Endothelial cell (in vitro differentiated cells): ENCODE measurements at places on chromosomes 1 and 21. TPM values are rescaled to one million over a fixed set of nuclear protein-coding genes. Genes with fewer than 3 reads are reported as not detected.

MEX3A gene
- 63.9 TPM for total RNA-seq

GJB3 gene
- 9.6 TPM for total RNA-seq

TAS1R1 gene
- total RNA-seq = not detected

ACP6 gene
- total RNA-seq = 19.2 TPM

GON4L gene
- total RNA-seq = 72.7 TPM

OR10Z1 gene
- total RNA-seq = not detected

LCE1B gene
- total RNA-seq = not detected

ESPN gene
- total RNA-seq = 0.36 TPM

DNA sequence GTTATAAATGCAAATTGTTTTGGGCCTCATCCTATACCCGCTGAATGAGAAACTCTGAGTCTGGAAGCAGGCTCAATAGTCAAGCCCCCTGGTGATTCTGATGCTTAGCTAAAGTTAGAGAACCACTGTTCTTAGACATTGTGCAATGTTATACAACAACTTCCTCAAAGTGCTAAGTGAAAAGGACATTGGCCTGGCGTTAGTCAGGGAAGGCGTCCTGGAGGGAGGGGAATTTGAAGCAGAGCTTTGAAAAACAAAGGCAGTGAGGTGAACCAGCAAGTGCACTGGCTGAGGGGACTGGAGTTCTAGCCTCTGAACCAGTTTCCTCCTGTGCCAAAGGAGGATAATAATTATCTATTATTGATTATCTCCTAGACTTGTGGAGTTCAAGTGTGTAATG, 5.1 kb downstream of the CD1D start:
- peaks cover 4% of the 10 kb centered on the region for H3K36me3 ChIP-seq
- no peak for DNase-seq
- H3K4me1 ChIP-seq = peaks cover 14% of the 10 kb centered on the region
- peaks cover 13% of the 10 kb centered on the region for H3K27me3 ChIP-seq

DNA sequence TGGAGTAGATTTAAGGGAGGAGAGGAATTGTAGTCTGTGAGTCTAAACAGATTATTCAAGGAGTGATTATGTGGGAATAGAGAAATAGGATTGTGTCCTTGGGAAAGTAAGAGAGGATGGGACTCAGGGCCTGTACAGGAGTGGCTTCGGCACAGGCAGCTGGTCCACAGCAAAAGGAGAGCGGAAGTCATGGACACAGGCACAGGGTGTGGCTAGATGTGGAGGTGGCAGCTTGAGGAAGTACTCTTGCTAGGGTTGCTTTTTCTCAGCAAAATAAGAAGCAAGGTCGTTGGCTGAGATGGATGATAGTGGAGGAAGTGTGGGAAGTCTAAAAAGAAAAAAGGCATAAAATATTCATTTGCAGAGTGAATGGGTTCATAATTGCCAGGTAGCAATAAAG, 18.5 kb upstream of the ZNF648 start:
- H3K27ac ChIP-seq = no peak overlapping the region
- no peak for DNase-seq
- no peak overlapping the region for H3K4me3 ChIP-seq

DNA sequence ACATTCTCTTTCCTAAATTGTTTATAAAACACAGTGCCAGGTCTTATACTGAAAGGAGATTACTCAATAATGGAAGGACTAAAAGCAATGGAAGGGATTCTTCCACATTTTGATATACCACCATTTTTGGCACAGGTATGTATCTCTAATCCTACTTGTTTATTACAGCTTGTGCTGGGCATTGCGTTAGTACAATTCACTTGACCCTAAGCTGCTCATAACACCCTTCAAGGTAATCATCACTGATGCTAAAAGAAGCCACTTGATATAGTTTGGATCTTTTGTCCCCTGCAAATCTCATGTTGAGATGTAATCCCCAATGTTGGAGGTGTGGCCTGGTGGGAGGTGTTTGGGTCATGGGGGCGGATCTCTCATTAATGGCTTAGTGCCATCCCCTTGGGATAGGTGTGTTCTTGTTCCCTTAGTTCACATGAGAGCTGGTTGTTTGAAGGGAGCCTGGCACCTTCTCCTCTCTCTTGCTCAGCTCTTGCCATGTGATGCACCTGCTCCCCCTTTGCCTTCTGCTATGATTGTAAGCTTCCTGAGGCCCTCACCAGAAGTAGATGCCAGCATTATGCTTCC, 71.1 kb downstream of the NIBAN1 start:
- H3K27me3 ChIP-seq = peaks cover 4% of the 10 kb centered on the region
- H3K4me1 ChIP-seq = peaks cover 3% of the 10 kb centered on the region
- H3K36me3 ChIP-seq = peaks cover 3% of the 10 kb centered on the region
- H3K4me3 ChIP-seq = no peak overlapping the region

DNA sequence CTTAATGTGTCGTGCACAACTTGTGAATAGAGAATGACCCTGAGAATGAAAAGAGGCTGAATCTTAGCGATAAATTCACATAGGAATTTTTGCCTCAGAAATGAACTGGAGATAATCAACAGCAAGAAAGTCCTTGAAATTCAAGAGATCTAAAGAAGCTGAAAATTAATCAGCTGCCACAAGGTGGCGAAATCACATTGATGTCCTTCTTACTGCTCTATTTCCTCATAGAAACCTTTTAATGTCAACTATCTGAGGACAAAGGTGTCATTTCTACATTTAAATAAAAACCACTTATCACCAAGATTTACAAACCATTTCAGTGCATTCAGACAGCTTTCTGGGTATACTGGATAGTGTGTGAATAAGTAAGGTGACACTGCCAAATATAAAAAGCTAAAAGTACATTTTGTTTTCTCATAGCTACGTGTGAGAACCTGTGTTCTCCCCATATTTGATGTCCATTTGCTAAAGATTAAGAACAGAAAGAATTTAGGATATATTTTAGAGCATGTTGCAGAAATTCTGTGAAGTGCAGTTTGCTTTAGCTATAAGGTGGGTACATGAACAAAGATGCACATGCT, 485.3 kb upstream of the PTBP2 start:
- H3K27ac ChIP-seq = no peak overlapping the region
- H3K4me1 ChIP-seq = peaks cover 5% of the 10 kb centered on the region

DNA sequence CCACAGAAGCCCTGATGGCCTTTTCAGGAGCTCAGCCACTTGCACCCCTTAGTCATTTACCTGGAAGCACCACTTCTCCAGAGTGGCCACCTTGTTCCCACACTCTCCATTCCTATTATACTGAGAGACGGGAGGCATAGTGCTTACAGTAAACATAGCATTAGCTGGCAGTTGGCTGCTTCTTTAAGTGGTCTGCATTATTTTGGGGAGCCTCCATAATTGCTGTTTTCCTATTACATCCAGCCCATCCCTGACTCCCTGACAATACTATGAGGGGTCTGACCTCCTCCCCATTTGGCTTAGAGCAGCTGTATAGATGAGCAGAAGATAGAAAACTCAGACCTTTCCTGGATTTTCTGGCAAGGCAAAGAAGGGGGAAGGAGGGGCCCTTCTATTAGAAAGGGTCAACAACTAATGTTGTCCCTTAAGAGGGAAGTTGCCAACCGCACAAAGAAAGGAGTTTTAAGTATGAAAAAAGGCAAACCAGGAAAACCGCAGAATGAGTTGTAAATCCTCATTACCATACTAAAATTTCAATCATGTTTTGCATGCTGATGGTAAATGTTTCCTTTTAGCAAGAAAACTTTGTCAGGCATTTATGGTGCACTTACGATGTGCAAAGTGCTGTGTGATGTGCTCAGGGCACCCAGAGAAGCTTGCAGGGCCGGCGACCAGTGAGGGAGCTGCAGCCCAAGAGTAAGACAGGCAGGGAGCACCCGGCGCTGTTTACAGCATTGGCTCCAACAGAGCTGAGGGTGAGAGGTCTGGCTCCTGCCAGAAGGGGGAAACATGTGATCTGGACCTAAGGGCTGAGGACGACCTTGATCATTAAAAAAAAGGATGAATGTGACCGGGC, 167.3 kb downstream of the ZZZ3 start:
- H3K27me3 ChIP-seq = no peaks in the 10 kb centered on the region
- no peak overlapping the region for H3K27ac ChIP-seq
- no peak overlapping the region for H3K4me3 ChIP-seq
- peak; percentile 30 for DNase-seq
- H3K36me3 ChIP-seq = no peaks in the 10 kb centered on the region

DNA sequence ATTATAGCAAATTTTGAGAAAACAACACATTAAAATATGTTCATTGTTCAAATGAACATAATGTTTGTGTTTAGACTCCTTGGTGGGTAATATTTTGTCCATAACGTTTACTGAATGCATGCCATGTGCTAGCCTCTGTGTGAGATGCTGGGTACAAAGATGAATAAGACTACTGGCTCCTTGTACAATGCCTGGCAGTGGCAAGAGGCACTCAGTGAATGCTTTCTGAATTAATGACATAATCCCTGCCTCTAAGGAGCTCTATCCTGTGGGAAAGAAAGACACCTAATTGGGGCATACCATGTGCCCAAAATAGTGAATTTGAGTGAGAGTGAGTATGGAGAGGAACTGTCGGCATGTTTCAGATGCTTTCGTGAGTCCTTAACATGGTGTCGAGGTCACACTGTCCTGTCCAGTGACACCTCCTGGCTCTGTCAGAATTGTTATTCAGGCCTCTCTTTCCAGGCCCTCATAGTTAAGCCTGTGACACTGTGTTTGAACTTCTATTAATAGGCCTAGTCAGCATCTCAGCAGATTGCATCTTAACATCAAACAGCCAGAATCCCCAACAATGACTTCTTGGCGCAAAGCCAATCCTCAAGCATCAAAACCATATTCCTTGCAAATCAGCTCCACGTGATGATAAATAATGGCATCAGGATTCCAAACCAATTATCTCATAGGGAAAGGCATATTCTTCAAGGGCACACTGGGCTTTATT, 32.8 kb upstream of the S1PR1 start:
- H3K27ac ChIP-seq = no peak overlapping the region
- no peak overlapping the region for H3K4me3 ChIP-seq
- no peaks in the 10 kb centered on the region for H3K27me3 ChIP-seq
- H3K36me3 ChIP-seq = no peaks in the 10 kb centered on the region
- DNase-seq = no peak

DNA sequence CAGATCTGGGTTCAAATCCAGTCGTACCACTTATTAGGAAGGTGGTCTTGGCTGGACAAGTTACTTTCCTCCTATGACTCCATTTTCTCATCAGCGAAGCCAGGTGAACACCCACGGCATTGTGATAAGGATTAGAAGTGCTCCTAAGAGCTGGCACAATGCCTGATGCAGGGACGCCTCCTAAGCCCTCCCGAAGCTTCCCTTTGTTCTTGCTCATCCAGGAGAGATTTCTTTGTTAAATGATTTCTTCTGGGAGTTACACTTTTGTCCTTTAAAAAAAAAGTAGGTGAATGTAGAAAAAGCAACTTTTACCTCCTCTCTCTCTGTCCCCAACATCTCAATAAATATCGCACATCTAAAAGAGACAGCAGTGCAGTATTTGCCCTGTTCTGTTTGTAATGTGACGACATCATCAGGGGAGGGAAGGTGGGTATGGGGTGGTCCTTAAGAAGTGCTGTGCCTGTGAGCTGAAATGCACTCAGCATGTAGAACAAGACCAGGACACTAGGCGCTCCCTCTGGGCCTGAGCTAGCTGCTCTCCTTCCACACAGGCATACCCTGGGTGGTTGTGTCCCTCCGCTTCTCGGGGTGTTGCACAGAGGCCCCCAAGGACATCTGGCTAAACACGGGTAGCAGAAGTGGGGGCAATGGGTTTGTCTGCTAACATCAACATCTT, 43.9 kb downstream of the SUSD4 start:
- peaks cover 3% of the 10 kb centered on the region for H3K27me3 ChIP-seq
- H3K27ac ChIP-seq = no peak overlapping the region
- DNase-seq = no peak
- H3K4me3 ChIP-seq = no peak overlapping the region
- peaks cover 25% of the 10 kb centered on the region for H3K4me1 ChIP-seq

GRCh38 chr1:153888533-153888932, 34.2 kb downstream of the GATAD2B start:
- no peak for DNase-seq
- no peak overlapping the region for H3K27ac ChIP-seq
- peaks cover 2% of the 10 kb centered on the region for H3K27me3 ChIP-seq
- H3K36me3 ChIP-seq = peaks cover 7% of the 10 kb centered on the region
- H3K4me3 ChIP-seq = no peak overlapping the region
- no peaks in the 10 kb centered on the region for H3K4me1 ChIP-seq

DNA sequence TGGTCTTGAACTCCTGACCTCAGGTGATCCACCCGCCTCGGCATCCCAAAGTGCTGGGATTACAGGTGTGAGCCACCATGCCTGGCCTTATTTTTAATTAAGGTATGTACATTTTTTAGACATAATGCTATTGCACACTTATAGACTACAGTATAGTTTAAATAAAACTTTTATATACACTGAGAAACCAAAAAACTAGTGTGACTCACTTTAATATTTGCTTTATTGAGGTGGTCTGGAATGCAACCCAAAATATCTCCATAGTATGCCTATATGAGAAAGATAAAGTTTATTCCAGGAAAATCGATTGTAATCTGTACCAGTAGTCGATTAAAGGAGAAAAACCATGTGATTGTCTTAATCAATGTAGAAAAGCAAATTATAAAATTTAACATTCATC, 85.5 kb upstream of the ERRFI1 start:
- no peaks in the 10 kb centered on the region for H3K36me3 ChIP-seq
- DNase-seq = no peak
- no peak overlapping the region for H3K27ac ChIP-seq
- no peak overlapping the region for H3K4me3 ChIP-seq

- H3K36me3 ChIP-seq = no peaks in the 10 kb centered on the region
- peaks cover 2% of the 10 kb centered on the region for H3K27me3 ChIP-seq
- H3K27ac ChIP-seq = no peak overlapping the region
- no peak for DNase-seq
- no peak overlapping the region for H3K4me3 ChIP-seq
Observed at GRCh38 chr1:45485949-45486348, 5.0 kb downstream of the TESK2 start.

DNA sequence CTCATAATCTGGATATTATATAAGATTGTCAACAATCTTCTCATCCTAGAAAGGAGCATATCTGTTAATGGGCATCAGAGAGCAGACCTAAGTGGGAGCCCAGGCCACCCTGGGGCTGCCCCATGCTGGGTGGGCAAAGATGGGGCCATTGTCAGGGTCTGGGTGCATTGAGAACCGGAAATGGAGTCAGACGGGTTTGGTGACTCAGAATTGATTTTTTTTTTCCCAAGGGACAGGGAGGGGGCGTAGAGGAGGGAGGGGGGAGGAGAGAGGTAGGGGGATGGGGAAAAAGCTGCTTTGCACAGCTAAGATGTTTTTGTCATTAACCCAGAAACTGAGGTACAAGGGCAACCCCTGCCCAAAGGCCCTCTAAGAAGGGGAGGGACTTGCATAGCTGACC, 1.3 kb downstream of the ATXN7L2 start:
- peak overlapping the region; percentile 87 for H3K27ac ChIP-seq
- peaks cover 7% of the 10 kb centered on the region for H3K4me1 ChIP-seq
- H3K27me3 ChIP-seq = peaks cover 25% of the 10 kb centered on the region

DNA sequence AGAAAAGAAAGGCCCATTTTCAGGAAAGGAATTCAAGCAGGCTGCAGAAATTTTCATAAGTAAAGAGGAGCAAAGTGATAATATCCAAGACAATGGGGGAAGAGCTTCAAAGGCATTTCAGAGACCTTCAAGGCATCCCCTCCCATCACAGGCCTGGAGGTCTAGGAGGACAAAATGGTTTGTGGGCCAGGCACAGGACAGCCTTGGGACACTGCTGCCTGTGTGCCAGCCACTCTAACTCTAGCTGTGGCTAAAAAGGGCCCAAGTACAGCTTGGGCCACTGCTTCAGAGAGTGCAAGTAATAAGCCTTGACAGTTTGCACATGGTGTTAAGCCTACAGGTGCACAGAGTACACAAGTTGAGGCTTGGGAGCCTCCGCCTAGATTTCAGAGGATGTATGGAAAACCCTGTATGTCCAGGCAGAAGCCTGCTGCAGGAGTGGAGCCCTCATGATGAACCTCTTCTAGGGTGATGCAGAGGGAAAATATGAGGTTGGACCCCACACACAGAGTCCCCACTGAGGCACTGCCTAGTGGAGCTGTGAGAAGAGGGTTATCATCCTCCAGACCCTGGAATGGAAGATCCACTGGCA, 51.8 kb upstream of the ZSWIM5 start:
- no peak for DNase-seq
- peaks cover 2% of the 10 kb centered on the region for H3K27me3 ChIP-seq
- H3K4me3 ChIP-seq = no peak overlapping the region
- no peak overlapping the region for H3K27ac ChIP-seq
